ENCODE measurements at places on chromosomes 6 and 20. TPM values are rescaled to one million over a fixed set of nuclear protein-coding genes. Genes with fewer than 3 reads are reported as not detected.

The DDX43 gene
- 0.49 TPM for polyA plus RNA-seq

The PACSIN1 gene
- polyA plus RNA-seq, result 1.8 TPM

The SLC22A7 gene
- not detected for polyA plus RNA-seq

GRCh38 chr6:106547601-106548453 lies 81.5 kb downstream of the RTN4IP1 start:
- no peak for DNase-seq

- DNase-seq, result peak; percentile 72
Observed at GRCh38 chr6:46221222-46221793, 50.5 kb upstream of the ENPP5 start.

The PAX1 gene
- polyA plus RNA-seq, result 3.3 TPM

GRCh38 chr6:135132776-135133175 lies 48.3 kb upstream of the MYB start:
- DNase-seq, result no peak

GRCh38 chr6:134477991-134478635 lies 160.2 kb upstream of the SGK1 start:
- no peak for DNase-seq

The ERVFRD-1 gene
- polyA plus RNA-seq, result 0.11 TPM

DNA sequence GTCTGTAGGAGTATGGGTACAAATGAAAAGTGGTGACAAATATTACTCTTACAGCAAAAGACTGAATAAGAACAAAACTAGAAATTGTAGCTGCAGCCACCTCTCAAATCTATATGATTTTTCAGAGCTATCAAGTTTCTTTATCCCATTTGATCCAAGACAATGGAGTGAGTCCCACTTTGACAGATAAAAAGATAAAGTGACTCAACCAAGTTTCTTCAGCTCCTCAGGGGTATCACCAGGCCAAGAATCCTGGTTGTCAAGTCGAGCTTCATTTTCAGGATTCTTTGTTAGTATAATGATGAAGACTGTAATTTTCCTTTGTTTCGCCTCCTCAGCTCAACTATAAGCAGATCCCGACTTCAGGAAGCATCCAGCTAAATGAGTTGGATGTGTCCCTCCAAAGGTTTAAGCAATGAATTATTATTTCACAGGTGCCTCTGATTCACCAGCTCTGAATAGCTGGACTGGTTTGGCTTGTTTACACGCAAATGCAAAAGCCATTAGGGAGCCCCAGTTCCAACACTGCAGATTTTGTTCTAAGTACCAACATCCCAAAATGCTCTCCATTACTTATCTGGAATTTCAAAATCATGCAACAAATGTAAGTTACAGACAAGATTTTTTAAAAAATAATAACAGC lies 238.9 kb downstream of the MAFB start:
- no peak for DNase-seq

The NINL gene
- 15.1 TPM for polyA plus RNA-seq

- DNase-seq, result no peak
Observed at GRCh38 chr6:124396361-124396760, 565.9 kb upstream of the RNF217 start.

The PTCRA gene
- 0.25 TPM for polyA plus RNA-seq

DNA sequence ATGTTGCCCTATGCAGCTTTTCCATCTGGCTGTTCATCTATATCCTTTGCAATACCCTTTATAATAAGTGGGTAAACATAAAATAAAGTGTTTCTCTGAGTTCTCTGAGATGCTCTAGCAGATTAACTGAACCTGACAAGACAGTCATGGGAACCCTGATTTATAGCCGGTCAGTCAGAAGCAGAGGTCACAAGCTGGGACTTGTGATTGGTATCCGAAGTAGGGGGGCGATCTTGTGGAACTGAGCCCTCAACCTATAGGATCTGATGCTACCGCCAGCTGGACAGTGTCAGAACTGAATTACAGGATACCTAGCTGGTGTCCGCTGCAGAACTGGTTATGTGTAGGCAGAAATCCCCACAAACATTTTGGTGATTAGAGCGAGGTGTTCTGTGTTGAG lies 39.0 kb downstream of the SLC17A5 start:
- no peak for DNase-seq

DNA sequence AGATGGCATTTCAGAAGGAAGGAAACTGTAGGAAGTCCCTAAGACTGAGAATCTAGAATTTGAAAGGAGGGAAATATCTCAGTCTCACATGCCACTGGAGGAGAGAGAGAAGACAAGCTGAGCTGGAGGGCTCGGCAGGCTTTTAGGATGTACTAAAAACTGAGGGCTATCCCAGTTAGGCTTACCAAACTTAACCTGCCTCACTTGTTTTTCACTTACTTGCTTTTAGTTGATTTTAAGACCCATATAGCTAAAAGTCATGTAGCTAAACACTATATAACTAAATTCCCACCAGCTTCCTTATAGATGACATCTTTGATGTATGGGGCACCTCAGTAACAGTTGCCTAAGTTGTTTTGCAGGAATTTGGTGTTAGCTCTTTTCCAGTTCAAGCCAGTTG lies 288.0 kb downstream of the DOK5 start:
- DNase-seq, result no peak

All from muscle of leg (tissue), 16 donors.